ENCODE measurements at places on chromosomes 16 and 17.

DNA sequence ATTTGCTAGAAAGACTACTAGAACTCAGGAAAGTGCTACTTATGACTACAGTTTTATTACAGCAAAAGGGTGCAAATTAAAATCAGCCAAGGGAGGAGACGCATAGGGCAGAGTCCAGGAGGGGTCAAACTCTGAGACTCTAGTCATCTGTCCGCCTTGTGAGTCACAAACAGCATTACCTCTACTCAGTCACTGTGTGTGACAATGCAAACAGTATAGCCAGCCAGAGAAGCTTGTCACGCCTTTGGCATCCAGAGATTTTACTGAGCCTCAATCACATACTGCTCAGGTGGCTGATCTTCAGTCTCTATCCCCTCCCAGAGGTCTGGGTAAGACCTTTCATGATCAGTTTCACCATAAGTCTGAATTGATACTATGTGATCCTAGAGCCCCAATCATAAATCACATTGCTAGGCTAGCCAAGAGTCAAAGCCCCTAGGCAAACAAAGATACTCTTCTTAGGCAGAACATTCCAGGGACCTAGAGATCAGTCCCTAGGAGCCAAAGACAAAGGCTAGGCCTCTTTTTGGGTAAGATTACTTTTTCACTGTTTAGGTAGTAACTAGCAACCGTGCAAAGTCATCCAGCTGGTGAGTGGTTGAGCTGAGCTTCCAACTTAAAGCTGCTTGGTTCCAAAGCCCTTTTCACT, 48.8 kb upstream of the CLEC19A start:
- no peaks in the 10 kb centered on the region for H3K27me3 ChIP-seq
- DNase-seq, result no peak
- H3K4me1 ChIP-seq, result no peaks in the 10 kb centered on the region

DNA sequence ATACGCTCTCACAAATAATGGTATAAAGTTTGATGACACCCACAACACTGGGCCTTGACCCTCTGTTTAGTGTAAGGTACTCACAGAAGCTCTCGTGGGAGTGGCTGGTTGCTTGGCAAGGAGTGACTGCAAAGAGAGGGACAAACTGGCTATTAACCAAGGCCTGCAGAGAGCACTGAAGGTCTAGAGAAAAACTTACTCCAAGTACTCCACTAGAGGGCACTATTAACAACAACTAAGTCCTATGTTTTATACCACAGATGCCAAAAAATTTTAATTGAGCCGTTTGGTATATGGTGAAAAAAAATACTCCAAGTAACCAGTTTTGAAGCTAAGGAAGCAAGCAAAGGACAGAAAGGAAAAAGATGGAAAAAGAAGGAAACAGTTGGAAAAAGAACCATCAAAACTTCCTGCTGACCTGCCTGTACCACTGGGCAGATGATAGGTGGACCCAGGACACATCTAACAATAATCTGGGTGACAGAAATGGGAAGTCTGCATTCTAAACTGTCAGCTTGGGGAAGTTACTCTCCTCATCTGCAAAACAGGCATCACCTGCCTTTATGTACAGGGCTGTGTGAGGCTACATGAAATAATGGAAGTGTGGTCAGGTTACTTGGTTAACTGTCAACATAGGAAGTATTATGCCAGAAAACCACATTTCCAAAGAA, 23.2 kb downstream of the DYNC1LI2 start:
- DNase-seq, result no peak
- no peak overlapping the region for H3K4me3 ChIP-seq
- no peaks in the 10 kb centered on the region for H3K27me3 ChIP-seq
- no peak overlapping the region for H3K27ac ChIP-seq

- no peak overlapping the region for H3K27ac ChIP-seq
- no peaks in the 10 kb centered on the region for H3K4me1 ChIP-seq
- no peak overlapping the region for H3K4me3 ChIP-seq
- DNase-seq, result no peak
- H3K36me3 ChIP-seq, result no peaks in the 10 kb centered on the region
Measured at GRCh38 chr17:69466451-69466850, 52.0 kb downstream of the MAP2K6 start.

- no peak overlapping the region for H3K4me3 ChIP-seq
- H3K4me1 ChIP-seq, result no peaks in the 10 kb centered on the region
- H3K27ac ChIP-seq, result no peak overlapping the region
- H3K36me3 ChIP-seq, result peaks cover 57% of the 10 kb centered on the region
- no peak for DNase-seq
- no peaks in the 10 kb centered on the region for H3K27me3 ChIP-seq
Measured at GRCh38 chr17:76404256-76404655, 19.8 kb downstream of the SPHK1 start.

DNA sequence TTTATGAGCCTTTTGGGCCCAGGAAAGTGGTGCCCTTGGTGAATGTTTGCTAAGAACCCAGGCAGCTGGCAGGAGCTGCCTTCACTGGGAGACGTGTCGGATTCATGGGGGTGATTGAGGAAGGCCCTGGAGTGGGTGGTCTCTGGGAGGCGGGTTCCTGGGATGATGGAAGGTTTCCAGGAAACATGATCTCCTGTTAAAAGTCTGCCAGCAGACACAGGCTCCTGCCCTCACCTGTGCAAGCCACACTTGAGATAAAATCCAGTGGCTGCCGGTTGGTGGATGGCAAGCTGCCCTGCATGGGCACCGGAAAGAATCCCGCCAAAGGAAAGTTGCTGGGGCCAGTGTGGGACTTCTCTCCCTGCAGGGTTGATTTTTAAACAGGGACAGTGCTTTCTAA, 189.0 kb upstream of the CIBAR2 start:
- no peaks in the 10 kb centered on the region for H3K27me3 ChIP-seq
- peaks cover 20% of the 10 kb centered on the region for H3K4me1 ChIP-seq
- DNase-seq, result no peak

- H3K4me1 ChIP-seq, result no peaks in the 10 kb centered on the region
- no peaks in the 10 kb centered on the region for H3K27me3 ChIP-seq
- no peak overlapping the region for H3K27ac ChIP-seq
- no peak for DNase-seq
- H3K4me3 ChIP-seq, result no peak overlapping the region
- no peaks in the 10 kb centered on the region for H3K36me3 ChIP-seq
Measured at GRCh38 chr16:50381679-50382440, 13.1 kb upstream of the BRD7 start.

GRCh38 chr17:64573214-64573613, 66.4 kb downstream of the CEP95 start:
- H3K27ac ChIP-seq, result no peak overlapping the region
- H3K36me3 ChIP-seq, result peaks cover 45% of the 10 kb centered on the region
- peaks cover 2% of the 10 kb centered on the region for H3K4me1 ChIP-seq
- H3K4me3 ChIP-seq, result no peak overlapping the region

GRCh38 chr16:2687531-2688308, 5.4 kb downstream of the KCTD5 start:
- no peaks in the 10 kb centered on the region for H3K27me3 ChIP-seq
- H3K36me3 ChIP-seq, result peaks cover 13% of the 10 kb centered on the region
- no peak overlapping the region for H3K27ac ChIP-seq
- no peak overlapping the region for H3K4me3 ChIP-seq

All from suprapubic skin (tissue), 4 donors.